ENCODE measurements at places on chromosomes 6 and 20. TPM values are rescaled to one million over a fixed set of nuclear protein-coding genes. Genes with fewer than 3 reads are reported as not detected.

DNA sequence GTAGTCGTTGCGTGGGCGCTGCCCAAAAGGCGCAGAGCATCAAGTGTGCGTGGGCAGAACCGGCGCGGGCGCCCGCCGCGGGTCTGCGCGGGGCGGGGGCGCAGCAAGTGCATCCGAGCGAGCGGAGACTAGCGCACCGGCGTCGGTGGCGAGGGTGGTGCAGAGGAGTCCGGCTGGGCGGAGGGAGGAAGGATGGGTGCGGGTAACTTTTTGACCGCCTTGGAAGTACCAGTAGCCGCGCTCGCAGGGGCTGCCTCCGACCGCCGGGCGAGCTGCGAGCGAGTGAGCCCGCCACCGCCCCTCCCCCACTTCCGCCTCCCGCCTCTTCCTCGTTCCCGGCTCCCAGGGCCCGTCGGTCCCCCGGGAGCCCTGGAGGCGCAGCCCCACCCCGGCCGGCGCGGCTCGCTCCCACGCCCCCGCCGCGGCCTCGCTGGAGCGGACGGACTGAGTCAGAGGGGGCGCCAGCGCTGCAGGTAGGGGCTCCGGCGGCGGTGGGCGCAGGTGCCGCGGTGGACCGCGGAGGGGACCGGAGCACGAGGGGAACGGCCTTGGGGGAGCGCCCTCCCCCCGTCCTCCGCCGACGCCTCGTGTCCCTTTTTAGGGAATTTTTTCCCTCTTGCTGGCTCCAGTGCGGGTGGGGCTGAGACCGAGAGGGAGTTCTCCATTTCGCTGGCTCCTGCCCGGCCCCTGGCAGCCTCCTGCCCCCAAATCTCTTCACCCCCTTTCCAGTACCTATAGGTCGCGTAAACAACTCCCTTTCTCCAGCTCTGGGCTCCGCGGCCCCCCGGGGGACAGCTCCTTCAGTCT lies 1.6 kb upstream of the DBNDD2 start:
- peak; percentile 20 for DNase-seq

DNA sequence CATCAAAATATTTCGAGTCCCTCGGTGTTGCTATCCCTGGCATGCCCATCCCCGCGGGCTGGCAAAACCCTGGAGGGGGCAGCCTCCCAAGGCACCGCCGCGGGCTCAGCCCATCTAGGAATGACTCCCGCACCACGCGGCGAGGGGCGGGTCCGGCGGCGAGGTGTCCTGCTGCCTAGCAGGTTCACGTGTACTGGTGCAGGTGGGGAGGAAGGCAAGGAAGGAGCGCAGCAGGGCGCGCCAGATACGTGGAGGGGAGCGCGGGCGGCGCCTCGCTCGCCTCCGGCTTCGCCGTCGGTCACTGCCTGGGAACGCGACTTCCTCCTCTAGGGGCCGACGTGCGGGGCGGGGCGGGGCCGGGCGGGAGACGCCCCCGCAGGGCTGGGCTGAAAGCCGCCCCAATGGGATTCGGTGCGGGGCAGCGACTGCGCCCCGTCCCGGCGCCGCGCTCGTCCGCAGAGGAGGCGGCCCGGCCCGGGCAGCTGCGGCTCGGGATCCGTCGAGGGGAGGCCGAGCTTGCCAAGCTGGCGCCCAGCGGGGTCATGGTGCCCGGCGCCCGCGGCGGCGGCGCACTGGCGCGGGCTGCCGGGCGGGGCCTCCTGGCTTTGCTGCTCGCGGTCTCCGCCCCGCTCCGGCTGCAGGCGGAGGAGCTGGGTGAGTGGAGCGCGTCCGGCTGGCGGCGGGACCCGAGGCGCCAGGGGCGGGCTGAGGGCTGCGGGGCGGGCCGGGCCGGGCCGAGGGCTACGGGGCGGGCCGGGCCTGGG lies at the start of gene DCBLD1:
DCBLD1 (plus strand) TSS at position 435 of the 764 bp plus-strand sequence; CDS start at position 543, 108 bp downstream.
- peak; percentile 67 for DNase-seq

DNA sequence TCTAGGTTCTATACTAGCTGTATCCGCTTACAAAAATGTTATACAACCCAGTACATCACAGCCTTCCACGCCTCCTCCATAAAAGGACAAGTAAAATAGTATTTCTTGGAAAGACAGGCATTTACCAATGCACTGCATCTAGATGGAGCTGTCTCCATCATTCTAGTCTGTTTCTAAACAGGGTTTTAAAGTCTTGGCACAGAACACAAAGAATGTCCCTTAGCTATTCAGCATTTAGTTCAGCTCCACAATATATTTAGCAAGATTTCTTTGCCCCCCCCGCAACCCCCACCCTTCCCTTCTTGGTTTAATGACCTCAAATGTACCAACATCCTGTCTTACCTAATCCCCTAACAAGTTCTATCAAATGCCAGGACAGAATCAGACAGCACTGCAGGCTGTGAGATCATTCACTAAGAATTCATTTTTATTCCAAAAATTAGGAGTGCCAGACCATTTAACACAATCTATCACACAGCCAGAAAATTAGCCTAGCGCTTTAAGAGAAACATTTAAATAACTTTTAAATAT lies 198.6 kb downstream of the BACH2 start:
- DNase-seq = peak; percentile 99

DNA sequence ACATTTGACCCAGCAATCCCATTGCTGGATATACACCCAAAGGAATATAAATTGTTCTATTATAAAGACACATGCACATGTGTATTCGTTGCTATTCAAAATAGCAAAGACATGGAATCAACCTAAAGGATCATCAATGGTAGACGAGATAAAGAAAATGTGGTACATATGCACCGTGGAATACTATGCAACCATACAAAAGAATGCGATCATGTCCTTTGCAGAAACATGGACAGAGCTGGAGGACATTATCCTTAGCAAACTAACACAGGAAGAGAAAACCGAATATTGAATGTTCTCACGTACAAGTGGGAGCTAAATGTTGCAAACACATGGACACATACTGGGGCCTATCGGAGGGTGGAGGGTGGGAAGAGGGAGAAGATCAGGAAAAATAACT lies 340.0 kb downstream of the NRN1 start:
- DNase-seq = no peak

DNA sequence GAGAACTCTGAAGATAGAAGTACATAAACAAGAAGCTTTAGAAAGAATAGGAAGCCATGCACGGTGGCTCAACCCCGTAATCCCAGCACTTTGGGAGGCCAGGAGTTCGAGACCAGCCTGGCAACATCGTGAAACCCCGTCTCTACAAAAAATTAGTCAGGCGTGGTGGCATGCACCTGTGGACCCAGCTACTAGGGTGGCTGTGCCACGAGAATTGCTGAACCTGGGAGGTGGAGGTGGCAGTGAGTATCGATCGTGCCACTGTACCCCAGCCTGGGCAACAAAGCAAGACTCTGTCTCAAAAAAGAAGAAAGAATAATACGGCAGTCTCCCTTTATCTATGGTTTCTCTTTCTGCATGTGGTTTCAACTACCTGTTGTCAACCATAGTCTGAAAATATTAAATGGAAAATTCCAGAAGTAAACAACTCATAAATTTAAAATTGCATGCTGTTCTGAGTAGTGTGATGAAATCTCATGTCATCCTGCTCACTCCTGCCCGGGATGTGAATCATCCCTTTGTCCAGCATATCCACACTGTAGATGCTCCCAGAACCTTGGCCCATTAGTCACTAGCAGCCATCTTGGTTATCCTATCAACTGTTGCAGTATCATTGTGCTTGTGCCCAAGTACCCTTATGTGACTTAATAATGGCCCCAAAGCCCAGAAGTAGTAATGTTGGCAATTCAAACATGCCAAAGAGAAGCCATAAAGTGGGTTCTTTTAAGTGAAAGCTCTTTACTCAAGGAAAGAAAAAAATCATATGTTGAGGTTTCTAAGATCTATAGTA lies 22.1 kb downstream of the DEK start:
- DNase-seq = peak; percentile 73

DNA sequence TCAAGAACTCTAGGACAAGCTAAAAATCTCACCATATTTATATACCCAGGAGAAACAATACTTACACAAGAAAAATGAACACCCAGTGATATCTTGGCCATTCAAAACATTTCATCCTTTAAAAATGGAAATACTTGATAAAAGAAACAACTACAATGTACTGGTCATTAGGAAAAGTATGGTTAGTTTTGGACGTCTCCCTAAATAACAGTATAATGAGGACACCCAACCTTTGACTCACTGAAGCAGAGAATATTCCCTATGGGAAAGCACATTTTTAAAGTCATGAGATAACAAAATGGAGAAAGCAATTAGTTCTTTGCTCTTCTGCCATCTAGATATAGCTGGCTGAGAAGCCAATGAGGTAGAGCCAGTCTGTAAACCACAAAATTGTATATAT lies 164.4 kb downstream of the TBX18 start:
- DNase-seq = no peak

GRCh38 chr20:48984575-48985219 lies 61.4 kb upstream of the CSE1L start:
- DNase-seq = no peak

GRCh38 chr20:14407336-14407735 lies 69.9 kb upstream of the FLRT3 start:
- DNase-seq = no peak

- DNase-seq = no peak
Measured at GRCh38 chr6:33758815-33759216, 12.1 kb upstream of the IP6K3 start.

DNA sequence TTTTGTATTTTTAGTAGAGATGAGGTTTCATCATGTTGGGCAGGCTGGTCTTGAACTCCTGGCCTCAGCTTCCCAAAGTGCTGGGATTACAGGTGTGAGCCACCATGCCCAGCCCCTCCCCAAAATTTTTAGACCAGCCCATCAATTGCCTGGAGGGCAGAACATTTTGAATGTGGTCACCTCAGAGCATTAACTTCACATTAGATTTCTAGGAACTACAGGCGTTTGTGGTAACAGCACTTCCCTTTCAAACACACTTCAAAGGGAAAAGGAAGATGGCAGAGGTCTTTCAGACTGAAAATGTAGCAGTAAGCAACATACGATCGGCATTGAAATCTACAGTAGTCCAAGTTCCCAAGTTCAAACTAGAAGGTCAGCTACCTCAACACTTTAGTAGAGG lies 12.3 kb upstream of the SLA2 start:
- no peak for DNase-seq

- DNase-seq = no peak
Measured at GRCh38 chr6:3664625-3665041, 86.9 kb downstream of the PXDC1 start.

- DNase-seq = no peak
Measured at GRCh38 chr6:151436300-151436699, 15.6 kb downstream of the RMND1 start.

GRCh38 chr6:3579652-3580175 lies 122.9 kb upstream of the SLC22A23 start:
- no peak for DNase-seq

- DNase-seq = no peak
Measured at GRCh38 chr6:75876152-75876551, 127.1 kb downstream of the MYO6 start.

GRCh38 chr6:17207281-17207680 lies 73.9 kb upstream of the RBM24 start:
- DNase-seq = no peak

- no peak for DNase-seq
Measured at GRCh38 chr6:13629459-13630116, 14.5 kb downstream of the NOL7 start.

DNA sequence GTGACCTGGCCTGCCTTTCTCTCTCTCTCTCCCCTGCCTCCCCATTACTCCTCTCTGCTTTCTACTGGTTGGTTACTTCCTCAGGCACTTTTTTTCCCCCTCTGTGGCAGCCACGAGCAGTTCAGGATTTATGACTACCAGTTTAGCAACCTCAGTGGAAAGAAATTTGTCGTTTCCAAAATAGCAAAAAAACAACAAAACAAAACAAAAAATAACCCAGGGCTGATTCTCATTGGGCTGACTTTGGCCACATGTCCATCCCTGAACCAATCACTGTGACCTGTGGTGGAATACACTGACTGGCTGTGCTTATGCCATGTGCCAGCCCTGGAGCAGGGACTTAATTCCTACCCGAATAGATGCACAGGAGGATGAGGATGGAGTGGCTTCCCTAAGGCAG lies 137.4 kb downstream of the TFAP2C start:
- peak; percentile 59 for DNase-seq

GRCh38 chr20:20017844-20018185 lies 653 bp downstream of the NAA20 start:
- DNase-seq = no peak

DNA sequence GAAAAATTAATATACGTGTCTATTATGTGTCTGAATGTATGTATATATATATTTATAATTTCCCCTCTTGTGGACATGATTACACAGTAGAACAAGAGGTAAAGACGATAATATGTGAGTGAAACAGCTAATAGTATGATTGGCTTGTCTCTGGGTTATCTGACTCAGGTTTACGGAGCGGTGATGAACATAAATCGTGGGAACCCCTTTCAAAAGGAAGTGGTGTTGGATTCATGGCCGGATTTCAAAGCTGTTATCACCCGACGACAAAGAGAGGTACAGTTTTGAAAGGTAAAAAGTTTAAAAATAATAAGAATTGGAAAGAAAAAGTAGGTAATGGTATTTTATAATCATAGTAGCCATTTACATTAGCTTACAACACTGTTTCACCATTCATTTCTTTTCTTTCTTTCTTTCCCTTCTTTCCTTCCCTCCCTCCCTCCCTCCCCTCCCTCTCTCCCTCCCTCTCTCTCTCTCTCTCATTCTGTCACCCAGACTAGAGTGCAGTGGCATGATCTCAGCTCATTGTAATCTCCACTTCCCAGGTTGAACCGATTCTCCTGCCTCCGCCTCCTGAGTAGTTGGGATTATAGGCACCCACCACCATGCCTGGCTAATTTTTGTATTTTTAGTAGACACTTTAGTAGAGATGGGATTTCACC lies 15.9 kb downstream of the GLYATL3 start:
- DNase-seq = no peak

DNA sequence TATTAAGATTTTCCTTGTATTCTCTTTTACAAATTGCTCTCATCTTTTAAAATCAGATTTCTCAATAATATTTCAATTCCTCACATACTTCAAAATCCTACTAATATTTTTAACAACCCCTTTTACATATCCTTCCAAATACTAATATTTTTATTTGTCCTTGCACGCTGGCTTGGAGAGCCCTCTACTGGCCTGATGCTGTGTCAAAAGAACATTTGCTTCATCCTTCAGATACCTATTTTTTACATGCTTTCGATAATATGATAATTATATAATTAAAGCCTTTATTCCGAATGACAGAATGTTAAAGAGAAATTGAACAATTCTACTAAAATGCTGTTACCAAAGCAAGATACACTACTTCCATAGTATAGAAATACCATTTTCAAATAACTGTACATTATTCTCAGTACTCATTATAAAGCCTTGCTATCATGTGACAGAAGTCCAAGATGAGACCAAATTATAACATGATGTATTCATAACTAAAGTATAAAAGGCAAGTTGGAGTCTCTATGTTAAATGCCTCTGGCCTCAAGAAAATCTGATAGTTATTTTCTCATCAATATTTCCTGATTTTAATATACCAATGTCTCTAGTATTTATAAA lies 39.0 kb upstream of the PLN start:
- no peak for DNase-seq

GRCh38 chr6:35727231-35727934 lies 9.4 kb upstream of the ARMC12 start:
- DNase-seq = peak; percentile 79

TCF21 gene
- not detected for polyA plus RNA-seq

BTN1A1 gene
- not detected for polyA plus RNA-seq

CD93 gene
- not detected for polyA plus RNA-seq

GRM1 gene
- not detected for polyA plus RNA-seq

FYN gene
- 37.8 TPM for polyA plus RNA-seq

ALDH5A1 gene
- polyA plus RNA-seq = 0.20 TPM

ZC3H12D gene
- polyA plus RNA-seq = 0.02 TPM

PRPF6 gene
- 40.3 TPM for polyA plus RNA-seq

RAET1L gene
- polyA plus RNA-seq = 1.9 TPM

CITED2 gene
- polyA plus RNA-seq = 7.9 TPM

TREML1 gene
- 0.36 TPM for polyA plus RNA-seq

CRIP3 gene
- polyA plus RNA-seq = 0.25 TPM

BPIFB1 gene
- not detected for polyA plus RNA-seq

SLC17A9 gene
- 0.29 TPM for polyA plus RNA-seq

EGFL8 gene
- polyA plus RNA-seq = 7.0 TPM

All from foreskin keratinocyte (primary cell).